Uterus (tissue), 4 donors: ENCODE measurements at places on chromosomes 3 and 15. TPM values are rescaled to one million over a fixed set of nuclear protein-coding genes. Genes with fewer than 3 reads are reported as not detected.

Gene DCLK3
- total RNA-seq = 1.5 TPM

Gene DPPA2
- total RNA-seq = not detected

Gene GP5
- total RNA-seq = not detected

GRCh38 chr3:47870156-47870555 is 67.2 kb downstream of the DHX30 start:
- no peak for DNase-seq

Gene ZKSCAN7
- total RNA-seq = 20.0 TPM
